ENCODE measurements at places on chromosomes 7 and 10.
A peak's percentile ranks its signal among the peaks of the same experiment; 100 is the strongest.

GRCh38 chr7:29308424-29308823, 113.8 kb downstream of the CHN2 start:
- no peak for DNase-seq

- DNase-seq = no peak
Observed at GRCh38 chr10:104908581-104908980, 267.5 kb downstream of the SORCS3 start.

DNA sequence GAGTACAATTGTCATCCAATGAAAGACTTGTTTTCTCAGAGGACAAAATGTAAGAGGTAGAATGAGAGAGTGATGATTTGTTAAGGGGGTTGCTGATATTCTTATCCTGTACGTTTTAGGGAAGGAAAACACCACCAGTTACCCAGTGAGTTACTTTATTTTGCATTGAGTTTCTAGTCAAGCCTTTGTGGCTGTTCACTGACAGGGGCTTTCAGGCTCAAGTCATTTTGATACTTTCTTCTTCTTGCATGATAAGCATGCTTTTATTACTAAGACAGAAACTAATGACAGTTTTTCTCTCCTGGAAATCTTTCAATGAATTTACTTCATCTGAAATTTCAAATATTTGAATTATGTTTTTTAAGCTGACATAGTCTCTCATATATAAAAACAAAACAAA, 710.2 kb upstream of the POM121L12 start:
- DNase-seq = no peak

GRCh38 chr7:4270268-4270667, 411.8 kb upstream of the FOXK1 start:
- DNase-seq = no peak

- peak; percentile 81 for DNase-seq
Observed at GRCh38 chr7:150428671-150429451, 21.6 kb upstream of the GIMAP8 start.
